ENCODE measurements at places on chromosomes 11 and 22. TPM values are rescaled to one million over a fixed set of nuclear protein-coding genes. Genes with fewer than 3 reads are reported as not detected.

Gene OR4D11
- not detected for total RNA-seq

Gene CFAP300
- 14.0 TPM for total RNA-seq

Gene RIBC2
- not detected for total RNA-seq

Gene FAM83F
- 6.8 TPM for total RNA-seq

Gene CTR9
- 24.2 TPM for total RNA-seq

Gene KRTAP5-8
- total RNA-seq: not detected

Gene CHRM1
- total RNA-seq: not detected

Gene GAS2
- 6.0 TPM for total RNA-seq

Gene TESMIN
- total RNA-seq: 0.44 TPM

Gene TEX54
- total RNA-seq: not detected

Gene POU2AF2
- not detected for total RNA-seq

Gene SMTNL1
- total RNA-seq: not detected
